ENCODE measurements at places on chromosomes 3 and 15. TPM values are rescaled to one million over a fixed set of nuclear protein-coding genes. Genes with fewer than 3 reads are reported as not detected.

The FBLN2 gene
- 67.5 TPM for total RNA-seq

The KPNA1 gene
- total RNA-seq: 65.6 TPM

DNA sequence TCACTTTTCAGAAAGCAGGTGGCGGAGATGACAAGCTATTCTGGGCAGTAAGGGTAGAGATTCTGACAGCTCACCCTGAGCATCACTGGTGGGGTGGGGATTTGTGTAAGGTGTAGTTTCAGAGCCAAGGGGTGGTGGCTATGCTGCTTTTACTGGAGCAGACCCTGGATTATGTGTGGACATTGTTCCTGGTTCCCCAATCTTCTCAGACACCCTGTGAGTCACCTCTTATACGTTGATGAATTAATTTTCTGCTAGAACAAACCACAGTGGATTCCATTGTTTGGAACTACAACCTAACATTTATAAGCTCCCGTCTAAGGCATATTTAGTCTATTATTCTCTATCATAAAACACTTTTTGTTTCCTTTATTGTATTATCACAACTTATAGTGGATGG, 169.5 kb upstream of the COL8A1 start:
- DNase-seq: no peak

GRCh38 chr3:197706658-197707057, 30.0 kb downstream of the RUBCN start:
- no peak for DNase-seq

- DNase-seq: no peak
These were observed 3.5 kb downstream of the GORASP1 start for GRCh38 chr3:39103791-39104552.

GRCh38 chr3:149443545-149443912, 31.0 kb upstream of the TM4SF4 start:
- no peak for DNase-seq

DNA sequence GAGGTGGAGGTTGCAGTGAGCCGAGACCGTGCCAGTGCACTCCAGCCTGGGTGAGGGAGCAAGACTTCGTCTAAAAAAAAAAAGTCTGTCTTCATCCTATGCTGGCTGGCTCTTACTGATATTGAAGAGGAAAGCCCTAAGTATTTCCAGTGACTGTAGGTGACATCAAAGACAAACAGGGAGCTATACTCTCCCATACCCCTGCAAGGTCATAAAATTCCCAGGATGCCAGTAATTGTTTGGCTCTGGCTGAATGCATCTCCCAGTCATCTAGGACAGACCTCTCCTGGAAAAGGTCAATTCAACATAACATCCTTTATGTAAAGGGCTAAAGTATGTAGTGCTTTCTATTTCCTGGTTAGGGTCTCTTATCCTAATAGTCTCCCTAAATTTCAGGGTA, 8.0 kb downstream of the ZBBX start:
- DNase-seq: no peak

- no peak for DNase-seq
These were observed 62.9 kb downstream of the CD200 start for GRCh38 chr3:112395896-112396290.

DNA sequence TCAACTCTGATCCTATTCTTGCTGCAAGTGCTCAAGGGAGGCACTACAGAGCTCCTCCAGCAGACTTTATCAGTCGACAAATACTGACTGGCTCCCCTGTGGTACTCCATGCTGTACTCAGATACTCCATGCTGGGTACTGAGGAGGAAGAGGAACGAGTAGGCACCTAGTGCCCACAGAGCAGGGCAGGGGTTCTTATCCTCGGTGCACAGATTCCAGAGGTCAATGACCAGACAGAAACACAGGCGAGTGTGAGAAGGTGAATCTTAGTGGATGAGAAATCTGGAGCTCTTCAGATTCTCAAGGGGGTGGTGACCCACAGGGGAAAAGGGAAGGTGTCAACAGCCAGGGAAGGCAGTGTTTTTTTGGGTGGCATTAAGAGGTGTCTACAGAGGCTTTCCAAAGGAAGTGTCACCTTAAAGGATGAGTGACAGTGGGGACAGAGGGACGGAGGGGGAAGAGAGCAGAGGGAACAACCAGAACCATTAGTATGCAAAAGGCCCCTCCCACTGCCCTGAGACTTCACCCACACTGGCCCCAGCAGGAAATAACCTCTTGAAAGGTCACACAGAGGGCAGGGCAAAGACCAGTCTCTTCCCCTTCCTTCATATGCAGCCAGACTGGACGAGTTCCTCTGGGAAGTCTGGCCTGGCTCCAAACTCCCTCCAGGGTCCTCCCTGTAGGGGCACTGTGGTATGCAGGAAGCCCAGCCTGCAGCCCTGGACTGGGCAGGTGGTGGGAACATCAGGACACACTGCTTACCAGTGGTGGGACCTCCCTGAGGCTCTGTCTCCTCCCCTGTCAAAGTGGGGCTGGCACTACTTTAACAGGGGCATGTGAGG, 27.5 kb downstream of the CCDC12 start:
- no peak for DNase-seq

GRCh38 chr3:194034346-194035336, 101.3 kb upstream of the HES1 start:
- DNase-seq: no peak

DNA sequence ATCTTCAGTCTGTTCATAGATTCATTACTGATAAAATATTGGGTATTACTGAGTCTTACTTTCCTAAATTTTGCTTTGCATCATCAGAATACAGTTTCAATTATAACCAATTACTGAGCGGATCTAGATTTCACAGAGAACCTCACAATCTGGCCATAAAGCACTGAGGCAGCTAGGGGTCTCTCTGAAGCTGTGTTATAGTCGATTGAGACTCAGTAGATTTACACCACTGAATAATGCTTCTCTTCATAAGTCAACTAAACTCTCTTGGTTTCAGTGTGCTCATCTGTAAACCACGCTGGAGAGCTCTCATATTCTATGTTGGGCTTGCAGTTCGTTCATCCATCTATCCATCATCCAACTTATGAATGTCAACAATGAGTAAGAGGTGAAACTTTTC, 180.6 kb downstream of the GREM1 start:
- no peak for DNase-seq

- no peak for DNase-seq
These were observed 75.3 kb downstream of the SSR3 start for GRCh38 chr3:156479604-156480003.
